Fibroblast of mammary gland (primary cell): ENCODE measurements at places on chromosomes 3 and 15.

- peak; percentile 59 for DNase-seq
Observed at GRCh38 chr15:77107531-77108355, 36.8 kb upstream of the TSPAN3 start.

DNA sequence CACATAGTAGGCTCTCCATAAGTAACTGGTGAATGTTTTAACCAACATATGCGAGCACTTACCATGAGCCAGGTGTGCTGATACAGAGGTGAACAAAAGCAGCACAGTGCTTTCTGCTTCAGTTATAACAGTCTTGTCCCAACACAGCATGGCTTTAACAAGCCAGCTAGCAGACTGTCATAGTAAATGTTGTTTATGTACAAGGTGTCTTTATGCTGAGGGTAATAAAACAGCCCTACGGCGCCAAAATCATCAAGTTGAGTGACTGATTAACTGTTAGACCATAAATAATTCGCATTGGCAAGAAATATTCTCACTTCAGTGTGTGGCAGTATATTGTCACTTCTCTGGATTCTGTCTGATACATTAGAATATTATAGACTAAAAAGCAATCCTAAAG lies 646.0 kb upstream of the CFAP20DC start:
- no peak for DNase-seq

DNA sequence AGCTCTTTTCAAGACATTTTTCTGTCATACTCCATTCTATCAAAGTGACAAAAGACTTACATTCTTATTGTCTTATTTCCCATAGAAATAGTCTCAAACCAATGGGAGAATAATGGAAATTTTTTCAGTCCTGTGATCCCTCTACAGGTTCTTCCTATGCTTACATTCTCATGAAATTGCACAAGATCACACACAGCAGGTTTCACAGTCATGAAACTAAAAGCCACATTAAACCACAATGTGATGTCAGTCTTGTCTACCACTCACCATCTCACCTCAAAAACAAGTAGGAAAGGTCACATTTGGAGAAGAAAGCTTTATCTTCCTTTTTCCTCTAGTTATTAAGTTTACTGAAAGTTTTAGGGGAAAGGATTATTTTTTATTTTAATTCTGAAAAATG lies 161.0 kb upstream of the RORA start:
- peak; percentile 67 for DNase-seq

DNA sequence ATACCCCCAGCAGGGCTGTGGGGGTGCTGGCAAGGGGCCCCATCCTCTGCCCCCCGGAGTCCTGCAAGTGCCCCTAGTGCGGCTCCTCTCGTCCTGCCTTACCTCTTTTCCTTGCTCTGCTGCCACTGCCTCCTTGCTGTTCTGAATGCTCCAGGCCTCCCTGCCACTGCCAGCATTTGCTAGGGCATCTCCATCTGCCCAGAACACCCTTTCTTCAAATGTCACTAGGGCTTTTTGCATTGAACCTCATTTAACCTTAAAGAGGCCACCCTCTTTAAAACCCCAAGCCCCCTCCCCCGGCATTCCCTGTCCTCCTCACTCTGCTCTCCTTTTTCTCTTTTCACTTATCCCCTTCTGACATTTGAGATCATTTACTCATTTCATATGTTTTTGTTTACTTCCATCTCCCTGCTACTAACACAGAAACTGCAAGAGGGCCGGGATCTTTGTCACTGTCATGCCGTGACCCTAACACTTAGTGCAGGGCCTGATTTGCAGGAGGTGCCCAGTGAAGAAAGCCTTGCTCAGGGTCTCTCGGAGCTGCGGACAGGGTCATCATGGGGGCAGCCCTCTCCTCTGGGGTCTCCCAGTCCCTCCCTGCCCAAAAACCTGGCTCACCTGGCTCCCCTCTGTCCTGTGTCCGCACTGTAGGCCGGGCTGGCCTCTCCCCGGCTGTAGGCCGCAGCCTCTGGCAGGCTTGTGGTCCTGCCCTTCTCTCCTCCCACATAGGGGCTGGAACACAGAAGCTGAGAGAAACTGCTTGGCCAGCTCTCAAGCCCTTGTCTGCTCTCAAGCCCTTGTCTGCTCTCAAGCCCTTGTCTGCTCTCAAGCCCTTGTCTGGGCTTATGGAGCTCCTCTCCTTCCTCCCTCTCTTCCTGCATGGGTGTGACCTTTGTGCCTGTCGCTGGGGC lies at the start of gene ACOX2:
Gene ACOX2, minus strand, starts transcription at position 690 of the 911 bp plus-strand sequence. CDS start 2,084 bp downstream, outside the sequence.
- peak; percentile 67 for DNase-seq

- no peak for DNase-seq
Observed at GRCh38 chr3:38015984-38016383, 13.5 kb downstream of the PLCD1 start.

- no peak for DNase-seq
Observed at GRCh38 chr15:99399061-99399460, 147.8 kb downstream of the LRRC28 start.
